Thoracic aorta (tissue), 2 donors: ENCODE measurements at places on chromosomes 7 and 10.
A peak's percentile ranks its signal among the peaks of the same experiment; 100 is the strongest.

DNA sequence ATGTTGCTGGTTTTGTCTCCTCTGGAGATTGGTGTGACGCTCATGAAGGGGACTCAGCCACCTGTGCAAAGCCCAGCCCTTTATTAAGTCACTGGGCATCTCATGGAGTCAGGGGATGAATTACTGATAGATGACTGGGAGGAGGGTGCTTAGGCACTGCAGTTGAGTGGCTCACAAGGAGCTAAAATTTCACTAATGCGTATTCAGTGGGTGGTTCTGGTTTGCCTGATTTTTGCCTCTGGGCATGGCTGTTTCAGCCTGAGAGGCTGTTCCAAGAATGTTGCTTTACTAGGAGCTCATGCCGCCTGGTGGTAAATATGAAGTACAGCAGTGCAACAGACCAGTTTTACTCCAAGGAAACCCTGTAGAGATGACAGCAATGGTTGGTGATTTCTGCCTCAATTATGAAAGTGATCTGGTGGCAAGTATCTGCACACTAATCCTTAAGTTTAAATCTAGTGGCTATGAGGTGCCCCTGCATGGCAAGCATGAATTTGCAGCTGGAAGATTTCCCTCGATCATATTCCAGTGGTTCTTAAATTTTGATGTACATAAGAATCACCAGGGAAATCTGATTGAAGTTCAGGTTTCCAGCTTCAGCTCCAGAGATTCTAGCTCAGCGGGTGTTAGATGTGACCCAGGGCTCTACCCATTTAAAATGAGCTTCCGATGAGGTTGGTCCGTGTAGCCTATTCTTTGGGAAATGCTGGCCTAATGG lies 19.9 kb downstream of the ACTA2 start:
- no peaks in the 10 kb centered on the region for H3K27me3 ChIP-seq
- peaks cover 7% of the 10 kb centered on the region for H3K4me1 ChIP-seq
- DNase-seq, result no peak
- H3K27ac ChIP-seq, result peak overlapping the region; percentile 72

DNA sequence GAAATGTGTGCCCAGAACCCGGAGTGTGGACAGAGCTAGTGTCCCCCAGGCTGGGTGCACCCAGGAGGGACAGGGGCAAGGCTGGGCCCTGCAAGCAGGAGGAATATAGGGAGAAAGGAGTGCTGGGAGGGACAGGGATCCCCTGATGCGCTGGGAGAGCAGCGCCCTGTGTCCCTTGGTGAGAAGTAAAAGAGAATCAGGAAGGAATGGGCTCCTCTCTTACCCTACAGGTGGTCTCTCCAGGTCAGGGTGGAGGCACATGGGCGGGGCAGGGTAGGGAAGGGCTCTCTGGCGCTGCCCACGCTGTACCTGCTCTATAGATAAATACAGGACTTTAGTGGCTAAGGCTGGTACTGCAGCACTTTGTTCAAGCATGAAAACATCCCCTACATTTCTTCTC lies 753.8 kb downstream of the GRID1 start:
- H3K27me3 ChIP-seq, result no peaks in the 10 kb centered on the region
- DNase-seq, result no peak
- no peak overlapping the region for H3K27ac ChIP-seq
- no peaks in the 10 kb centered on the region for H3K36me3 ChIP-seq

GRCh38 chr10:118978316-118978997 lies 51.1 kb upstream of the NANOS1 start:
- no peak overlapping the region for H3K27ac ChIP-seq
- no peak for DNase-seq
- no peaks in the 10 kb centered on the region for H3K36me3 ChIP-seq
- H3K4me1 ChIP-seq, result no peaks in the 10 kb centered on the region
- no peaks in the 10 kb centered on the region for H3K27me3 ChIP-seq

DNA sequence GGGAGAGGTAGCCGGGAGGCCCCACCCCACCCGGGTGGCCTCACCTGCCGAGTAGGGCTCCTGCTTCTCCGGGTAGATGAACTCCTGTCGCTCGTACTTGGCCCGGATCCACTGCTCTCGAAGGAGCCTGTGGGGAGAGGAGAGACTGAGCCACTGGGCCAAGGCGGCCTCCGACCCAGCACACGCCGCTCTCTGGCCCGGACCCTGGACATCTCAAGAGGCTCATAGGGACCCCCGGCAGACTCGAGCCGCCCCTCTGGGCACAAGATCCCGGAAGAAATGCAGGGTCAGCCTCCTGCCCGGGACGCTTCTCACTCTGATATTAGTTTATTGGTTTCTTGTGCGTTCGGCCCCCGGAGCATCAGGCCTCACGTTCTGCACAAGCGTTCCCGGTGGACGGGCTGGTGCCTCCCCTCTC lies 34.5 kb downstream of the ADAP1 start:
- no peak for DNase-seq
- no peaks in the 10 kb centered on the region for H3K27me3 ChIP-seq
- no peak overlapping the region for H3K27ac ChIP-seq
- peaks cover 2% of the 10 kb centered on the region for H3K4me1 ChIP-seq
- no peak overlapping the region for H3K4me3 ChIP-seq
- no peaks in the 10 kb centered on the region for H3K36me3 ChIP-seq

GRCh38 chr10:114647545-114648138 lies 10.4 kb downstream of the ABLIM1 start:
- H3K4me1 ChIP-seq, result no peaks in the 10 kb centered on the region
- no peak overlapping the region for H3K4me3 ChIP-seq
- no peak for DNase-seq
- no peak overlapping the region for H3K27ac ChIP-seq
- H3K27me3 ChIP-seq, result no peaks in the 10 kb centered on the region
- no peaks in the 10 kb centered on the region for H3K36me3 ChIP-seq

DNA sequence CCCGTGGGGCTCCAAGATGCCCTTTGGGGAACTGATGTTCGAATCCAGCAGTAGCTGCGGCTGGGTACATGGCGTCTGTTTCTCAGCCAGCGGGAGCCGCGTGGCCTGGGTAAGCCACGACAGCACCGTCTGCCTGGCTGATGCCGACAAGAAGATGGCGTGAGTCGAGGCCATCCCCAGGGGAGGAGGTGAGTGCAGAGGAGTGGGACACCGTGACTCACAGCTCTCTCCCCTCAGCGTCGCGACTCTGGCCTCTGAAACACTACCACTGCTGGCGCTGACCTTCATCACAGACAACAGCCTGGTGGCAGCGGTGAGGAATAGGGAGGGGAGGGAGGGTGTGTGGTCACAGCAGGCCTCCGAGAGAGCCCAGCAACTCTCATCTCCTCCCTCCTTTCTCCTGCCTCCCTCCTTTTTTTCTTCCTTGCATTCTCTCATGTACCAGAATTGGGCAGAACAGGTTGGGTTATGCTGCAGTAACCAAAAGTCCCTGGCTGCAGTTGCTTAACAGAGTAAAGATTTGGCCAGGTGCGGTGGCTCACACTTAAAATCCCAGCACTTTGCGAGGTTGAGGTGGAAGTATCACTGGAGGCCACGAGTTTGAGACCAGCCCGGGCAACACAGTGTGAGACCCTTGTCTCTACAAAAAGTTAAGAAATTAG lies 16.5 kb downstream of the ARPC1B start:
- peaks cover 53% of the 10 kb centered on the region for H3K36me3 ChIP-seq
- no peak for DNase-seq

- no peak overlapping the region for H3K4me3 ChIP-seq
- H3K27me3 ChIP-seq, result no peaks in the 10 kb centered on the region
- no peaks in the 10 kb centered on the region for H3K4me1 ChIP-seq
Observed at GRCh38 chr7:7249814-7250213, 67.5 kb downstream of the C1GALT1 start.

DNA sequence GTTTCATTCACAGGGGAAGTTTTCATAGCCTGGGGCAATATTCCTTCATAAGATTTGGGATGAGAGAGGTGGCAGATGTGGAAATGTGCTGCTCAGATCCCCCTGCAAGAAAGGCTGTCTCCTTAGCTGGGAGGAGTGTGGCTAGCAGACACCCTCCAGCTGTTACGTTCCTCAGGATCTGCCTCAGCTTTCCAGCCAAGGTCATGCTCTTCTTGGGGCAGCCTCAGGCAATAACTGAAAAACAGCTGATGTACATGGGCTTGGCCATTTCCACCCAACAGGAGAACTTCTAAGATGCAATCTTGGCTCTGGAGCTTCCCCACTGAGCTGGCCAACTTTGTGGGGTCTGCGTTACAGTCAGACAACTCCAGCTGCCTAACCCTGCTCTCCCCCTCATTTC lies 51.3 kb upstream of the SEPTIN7 start:
- no peak for DNase-seq
- no peak overlapping the region for H3K4me3 ChIP-seq
- no peaks in the 10 kb centered on the region for H3K4me1 ChIP-seq
- H3K36me3 ChIP-seq, result no peaks in the 10 kb centered on the region

DNA sequence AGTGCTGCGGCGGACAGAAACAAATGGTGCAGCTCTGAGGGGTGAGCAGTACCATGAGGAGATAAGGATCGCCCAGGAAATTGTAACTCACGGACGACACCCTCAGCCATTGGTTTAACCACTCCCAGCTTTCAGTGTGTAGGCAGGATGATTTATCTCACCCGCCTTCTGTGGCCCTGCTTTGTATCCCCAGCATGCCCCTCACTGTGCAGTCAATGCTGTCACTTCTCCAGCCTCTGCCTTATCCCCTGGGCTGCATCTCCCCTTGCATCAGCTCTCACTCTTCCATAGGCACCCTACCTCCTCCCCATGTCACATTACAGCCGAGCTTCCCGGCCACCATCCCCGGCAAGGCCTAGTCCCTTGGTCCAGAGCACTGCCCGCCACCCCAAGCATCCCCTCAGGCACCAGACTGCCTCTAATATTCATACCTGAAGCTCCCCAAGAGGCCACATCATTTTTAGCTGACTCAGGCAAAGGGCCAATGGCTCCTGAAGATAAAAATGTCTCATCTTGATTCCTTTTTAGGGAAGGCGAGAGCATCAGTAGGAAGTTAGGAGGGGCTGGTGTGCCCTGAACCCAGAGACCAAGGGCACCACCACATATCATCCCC lies 77.1 kb downstream of the CARD11 start:
- H3K36me3 ChIP-seq, result no peaks in the 10 kb centered on the region
- H3K4me1 ChIP-seq, result no peaks in the 10 kb centered on the region
- no peak overlapping the region for H3K4me3 ChIP-seq
- no peak for DNase-seq

- no peaks in the 10 kb centered on the region for H3K27me3 ChIP-seq
- no peak for DNase-seq
- no peak overlapping the region for H3K27ac ChIP-seq
- no peak overlapping the region for H3K4me3 ChIP-seq
- no peaks in the 10 kb centered on the region for H3K36me3 ChIP-seq
- H3K4me1 ChIP-seq, result peaks cover 12% of the 10 kb centered on the region
Observed at GRCh38 chr7:133360201-133360600, 107.3 kb downstream of the EXOC4 start.

- no peak for DNase-seq
- H3K27ac ChIP-seq, result peak overlapping the region; percentile 87
- no peaks in the 10 kb centered on the region for H3K36me3 ChIP-seq
- H3K27me3 ChIP-seq, result no peaks in the 10 kb centered on the region
Observed at GRCh38 chr10:75294031-75294437, 58.3 kb upstream of the COMTD1 start.

- H3K27me3 ChIP-seq, result no peaks in the 10 kb centered on the region
- no peak for DNase-seq
- H3K36me3 ChIP-seq, result no peaks in the 10 kb centered on the region
- peaks cover 33% of the 10 kb centered on the region for H3K4me1 ChIP-seq
- peak overlapping the region; percentile 39 for H3K27ac ChIP-seq
- no peak overlapping the region for H3K4me3 ChIP-seq
Observed at GRCh38 chr7:131521651-131522163, 34.7 kb downstream of the PODXL start.

GRCh38 chr10:13769946-13770345 lies 183.2 kb downstream of the PRPF18 start:
- H3K27me3 ChIP-seq, result no peaks in the 10 kb centered on the region
- no peak for DNase-seq
- H3K27ac ChIP-seq, result no peak overlapping the region
- H3K4me1 ChIP-seq, result peaks cover 6% of the 10 kb centered on the region
- H3K36me3 ChIP-seq, result peaks cover 3% of the 10 kb centered on the region

DNA sequence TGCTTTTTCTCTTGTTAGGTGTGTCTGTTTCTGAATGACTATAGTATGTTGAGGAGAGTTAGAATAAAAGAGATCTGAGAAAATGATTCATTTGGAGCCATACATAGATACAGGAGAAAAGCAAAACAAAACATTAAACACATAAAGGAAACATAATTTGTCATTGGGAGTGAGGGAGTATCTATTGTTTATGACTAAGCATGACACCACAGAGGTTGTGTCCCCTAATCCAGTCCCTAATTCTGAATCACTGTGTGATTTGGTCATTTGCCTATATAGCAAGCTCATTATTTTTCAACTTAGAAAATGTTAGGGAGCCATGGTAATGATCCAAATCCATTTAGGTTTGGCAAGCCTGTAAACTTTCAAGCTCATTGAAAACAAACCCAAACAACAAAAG lies 132.3 kb upstream of the BMPER start:
- H3K36me3 ChIP-seq, result no peaks in the 10 kb centered on the region
- no peak overlapping the region for H3K27ac ChIP-seq
- no peaks in the 10 kb centered on the region for H3K27me3 ChIP-seq
- H3K4me1 ChIP-seq, result no peaks in the 10 kb centered on the region
- no peak for DNase-seq

DNA sequence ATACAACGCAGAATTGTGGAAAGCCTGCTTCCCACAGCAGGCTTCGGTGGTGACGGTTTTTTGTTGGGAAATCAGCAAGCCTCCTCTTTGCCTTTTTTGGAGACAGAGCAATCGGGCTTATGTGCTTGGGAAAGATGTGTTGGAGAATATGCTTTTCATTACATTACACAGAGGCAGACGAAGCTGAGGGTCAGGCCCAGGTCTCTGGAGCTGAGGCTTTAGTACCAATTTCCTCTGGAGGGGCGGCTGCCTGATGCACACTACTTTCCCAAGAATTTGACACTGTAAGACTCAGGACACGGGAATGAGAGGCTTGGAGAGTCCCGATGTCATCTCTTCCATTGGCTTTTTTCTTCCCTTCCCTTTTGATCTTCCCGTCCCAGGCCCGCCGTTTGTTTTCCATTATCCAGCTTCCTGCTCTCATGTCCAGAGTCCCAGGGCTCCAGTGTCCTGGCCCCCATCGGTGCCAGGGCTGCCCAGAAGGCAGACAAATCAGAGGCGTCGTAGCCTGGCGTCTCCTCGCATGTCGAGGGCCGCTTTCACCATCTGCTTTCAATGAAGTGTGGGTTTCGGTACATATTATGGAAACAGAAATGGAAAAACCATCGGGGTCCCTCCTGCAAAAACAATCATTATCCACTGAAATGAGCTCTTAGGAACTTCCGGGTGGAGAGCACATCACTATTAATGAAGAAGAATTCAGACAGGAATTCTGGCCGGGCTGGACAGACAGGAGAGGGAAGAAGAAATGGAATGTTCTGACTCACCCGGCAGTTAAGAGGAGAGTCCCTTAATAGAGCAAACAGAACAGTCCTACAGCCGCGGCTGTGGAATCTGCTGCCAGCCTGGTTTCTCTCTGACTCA lies 123.0 kb upstream of the JCAD start:
- no peak for DNase-seq
- H3K4me1 ChIP-seq, result peaks cover 50% of the 10 kb centered on the region
- no peak overlapping the region for H3K4me3 ChIP-seq
- no peaks in the 10 kb centered on the region for H3K36me3 ChIP-seq

DNA sequence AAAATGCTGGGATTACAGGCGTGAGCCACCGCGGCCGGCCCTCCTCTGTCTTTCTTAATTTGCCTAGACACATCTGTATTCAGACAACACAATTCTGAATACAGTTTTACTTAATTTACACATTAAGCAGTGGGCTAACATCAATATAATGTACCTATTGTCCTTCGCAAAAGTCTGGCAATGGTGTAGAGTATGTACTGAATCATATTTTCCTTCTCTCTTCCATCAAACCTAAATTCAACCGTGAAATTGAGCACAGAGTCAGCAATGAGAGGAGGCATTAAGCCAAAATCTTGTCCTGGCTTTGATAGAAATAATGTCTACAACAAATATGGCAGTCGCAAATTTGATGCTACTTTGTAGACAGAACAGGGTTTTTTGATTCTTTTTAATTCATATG lies 30.4 kb downstream of the FZD9 start:
- H3K36me3 ChIP-seq, result peaks cover 56% of the 10 kb centered on the region
- H3K4me1 ChIP-seq, result no peaks in the 10 kb centered on the region
- H3K27ac ChIP-seq, result no peak overlapping the region
- no peaks in the 10 kb centered on the region for H3K27me3 ChIP-seq
